ENCODE measurements at places on chromosomes 13 and 19.

- no peak for DNase-seq
These were observed 26.3 kb upstream of the GJB6 start for GRCh38 chr13:20258208-20258962.

DNA sequence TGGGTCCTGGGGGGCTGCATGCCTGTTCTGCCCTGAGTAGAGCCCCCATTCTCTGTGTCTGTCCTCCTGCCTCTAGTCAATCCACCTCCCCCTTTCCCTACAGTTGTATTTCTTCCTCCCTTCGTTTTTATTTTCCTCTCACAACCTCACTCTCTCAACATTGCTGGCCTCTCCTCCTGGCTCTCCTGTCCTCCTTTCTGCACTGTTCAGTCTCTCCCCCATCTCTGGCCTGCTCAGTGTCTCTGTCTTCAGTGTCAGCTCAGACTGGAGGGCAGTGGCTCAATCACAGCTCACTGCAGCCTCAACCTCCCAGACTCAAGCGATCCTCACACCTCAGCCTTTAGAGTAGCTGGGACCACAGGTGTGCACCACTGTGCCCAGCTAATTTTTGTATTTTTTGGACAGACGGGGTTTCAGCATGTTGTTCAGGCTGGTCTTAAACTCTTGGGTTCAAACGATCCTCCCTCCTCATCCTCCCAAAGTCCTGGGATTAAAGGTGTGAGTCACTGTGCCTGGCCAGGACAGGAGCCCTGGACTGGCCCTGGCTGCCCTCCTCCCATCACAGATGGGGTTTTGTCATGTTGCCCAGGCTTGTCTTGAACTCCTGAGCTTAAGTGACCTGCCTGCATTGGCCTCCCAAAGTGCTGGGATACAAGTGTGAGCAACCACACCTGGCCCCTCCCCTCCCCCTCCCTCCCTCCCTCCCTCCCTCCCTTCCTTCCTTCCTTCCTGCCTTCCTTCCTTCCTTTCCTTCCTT, 32.0 kb upstream of the IGFL1 start:
- DNase-seq: no peak

DNA sequence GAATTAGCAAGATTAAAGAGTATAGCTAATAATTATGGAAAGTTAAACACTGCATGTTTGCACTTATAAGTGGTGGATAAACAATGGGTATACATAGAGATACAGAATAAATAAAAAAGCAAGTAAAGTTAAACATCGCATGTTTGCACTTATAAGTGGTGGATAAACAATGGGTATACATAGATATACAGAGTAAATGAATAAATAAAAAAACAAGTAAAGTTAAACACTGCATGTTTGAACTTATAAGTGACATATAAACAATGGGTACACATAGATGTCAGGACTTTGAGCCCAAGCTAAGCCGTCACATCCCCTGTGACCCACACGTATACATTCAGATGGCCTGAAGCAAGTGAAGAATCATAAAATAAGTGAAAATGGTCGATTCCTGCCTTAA, 1533.3 kb upstream of the SPRY2 start:
- no peak for DNase-seq

DNA sequence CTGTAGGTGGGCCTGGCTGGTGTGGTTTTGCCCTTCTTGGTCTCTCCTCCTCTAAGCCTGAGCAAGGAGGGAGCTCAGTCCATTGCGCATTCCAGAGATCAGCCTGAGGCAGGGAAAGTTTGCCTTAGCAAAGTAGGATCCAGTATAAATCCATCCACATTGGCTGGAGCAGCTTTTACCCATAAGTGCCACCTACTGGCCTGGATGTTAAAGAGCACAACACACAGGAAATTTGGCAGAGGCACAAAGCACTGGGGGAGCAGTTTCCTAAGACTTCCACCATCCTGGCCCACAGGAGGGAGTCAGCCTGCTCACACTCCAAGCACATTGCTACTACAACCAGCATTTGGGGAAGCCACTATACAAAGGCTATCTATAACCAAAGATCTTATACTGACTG, 1124.2 kb downstream of the SLITRK1 start:
- no peak for DNase-seq

DNA sequence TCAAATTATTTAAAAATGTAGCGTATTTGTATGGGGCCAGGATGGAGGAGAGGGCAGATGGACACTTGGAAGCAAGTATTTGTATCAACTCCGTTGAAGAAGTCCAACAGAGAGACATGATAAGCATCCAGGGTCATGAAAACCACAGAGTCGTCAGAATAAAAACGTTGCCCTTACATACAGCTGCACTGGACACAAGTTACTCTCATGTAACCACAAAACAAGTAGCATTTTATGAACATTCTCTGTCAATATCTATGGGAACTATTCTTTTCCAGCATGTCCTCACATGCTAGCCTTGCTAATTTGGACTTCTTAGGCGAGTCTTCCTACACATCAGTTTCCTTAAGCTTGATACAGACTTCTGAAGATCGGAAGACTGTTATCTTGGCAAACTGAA, 35.0 kb downstream of the EFNB2 start:
- no peak for DNase-seq

DNA sequence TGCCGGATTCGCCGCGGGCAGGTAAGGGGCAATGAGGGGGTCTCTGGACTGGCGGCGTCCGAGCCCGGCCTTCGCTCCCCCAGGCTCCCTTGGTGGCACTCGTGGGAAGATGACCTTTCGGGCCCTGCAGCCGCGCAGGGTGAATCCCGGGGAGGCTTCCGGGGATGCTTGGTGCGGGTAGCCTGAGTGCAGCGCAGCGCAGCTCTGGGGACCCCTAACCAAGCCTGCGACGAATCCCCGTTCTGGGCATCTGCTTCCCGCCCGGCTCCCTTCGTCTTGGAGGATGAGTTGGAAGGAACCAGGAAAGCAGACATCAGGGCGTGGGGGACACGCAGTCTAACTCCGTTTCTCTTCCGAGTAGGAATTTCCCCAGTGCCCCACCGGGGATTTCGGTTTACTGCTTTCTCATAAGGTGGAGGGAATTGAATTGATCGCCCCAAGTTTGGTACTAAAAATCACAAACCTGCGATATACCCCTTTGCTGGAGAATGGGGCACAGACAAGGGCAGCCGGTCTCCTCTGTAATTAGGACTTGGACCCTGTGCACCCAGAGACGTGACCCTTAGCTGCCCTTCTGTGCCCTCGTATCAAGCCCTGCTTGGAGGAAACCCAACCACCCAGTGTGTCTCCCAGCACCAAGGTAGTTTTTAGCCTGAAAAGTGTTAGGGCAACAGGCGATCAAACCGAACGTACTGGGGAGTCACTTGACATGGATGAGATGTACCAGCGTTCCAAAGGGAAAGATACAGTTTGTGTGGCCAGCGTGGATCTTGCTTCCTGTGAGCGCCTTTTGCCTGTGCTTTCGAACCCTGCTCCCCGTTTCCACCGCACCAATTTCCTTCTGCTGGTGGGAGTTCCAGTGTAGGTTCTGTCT, 1.0 kb downstream of the GPC5 start:
- DNase-seq: no peak

DNA sequence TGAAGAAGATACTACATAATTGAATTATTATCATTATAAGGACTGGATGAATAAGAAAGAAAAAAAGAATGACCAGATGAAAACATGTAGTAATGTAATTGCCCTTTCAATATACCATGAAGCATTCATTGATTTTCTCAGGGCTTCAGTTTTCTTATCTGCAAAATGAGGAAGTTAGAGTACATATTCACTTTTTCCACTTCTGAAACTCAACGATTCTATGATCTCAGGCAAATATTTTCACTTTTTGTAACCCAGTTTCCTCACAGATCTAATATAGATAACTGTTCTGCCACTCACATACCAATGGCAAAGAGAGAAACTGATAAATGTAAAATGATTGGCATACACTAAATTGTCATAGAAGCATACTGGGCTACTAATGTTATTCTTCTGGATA, 856.6 kb upstream of the KLHL1 start:
- no peak for DNase-seq

GRCh38 chr13:33994198-33994597, 176.2 kb downstream of the RFC3 start:
- no peak for DNase-seq

GRCh38 chr13:46541210-46541609, 11.8 kb upstream of the LRCH1 start:
- no peak for DNase-seq

- no peak for DNase-seq
These were observed 816 bp downstream of the CCNP start for GRCh38 chr19:40225440-40226305.

- no peak for DNase-seq
These were observed 43.7 kb upstream of the OLFM4 start for GRCh38 chr13:52984881-52985363.

GRCh38 chr19:47573071-47574026, at the start of gene ZNF541:
TSS of gene ZNF541 (minus strand) at chr19:47573148. CDS start at chr19:47555856, 17,292 bp downstream.
- peak; percentile 52 for DNase-seq

DNA sequence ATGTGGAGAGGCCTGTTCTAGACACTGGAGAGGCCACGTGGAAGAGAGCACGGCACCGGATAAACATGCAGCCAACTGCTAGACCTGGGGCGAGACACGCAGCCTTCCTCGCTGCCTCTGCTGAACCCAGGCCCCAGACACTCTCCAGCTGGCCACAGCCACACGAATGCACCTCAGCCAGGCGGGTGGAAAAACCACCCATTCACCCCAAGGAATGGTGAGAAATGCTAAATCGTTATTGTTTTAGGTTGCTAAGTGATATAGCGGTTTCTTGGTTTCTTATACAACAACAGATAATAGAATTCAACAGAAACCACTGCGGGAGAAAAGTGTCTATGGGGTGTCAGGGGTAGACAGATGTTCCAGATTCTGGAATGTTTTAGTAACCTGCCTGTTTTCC, 52.5 kb downstream of the STK24 start:
- DNase-seq: no peak

DNA sequence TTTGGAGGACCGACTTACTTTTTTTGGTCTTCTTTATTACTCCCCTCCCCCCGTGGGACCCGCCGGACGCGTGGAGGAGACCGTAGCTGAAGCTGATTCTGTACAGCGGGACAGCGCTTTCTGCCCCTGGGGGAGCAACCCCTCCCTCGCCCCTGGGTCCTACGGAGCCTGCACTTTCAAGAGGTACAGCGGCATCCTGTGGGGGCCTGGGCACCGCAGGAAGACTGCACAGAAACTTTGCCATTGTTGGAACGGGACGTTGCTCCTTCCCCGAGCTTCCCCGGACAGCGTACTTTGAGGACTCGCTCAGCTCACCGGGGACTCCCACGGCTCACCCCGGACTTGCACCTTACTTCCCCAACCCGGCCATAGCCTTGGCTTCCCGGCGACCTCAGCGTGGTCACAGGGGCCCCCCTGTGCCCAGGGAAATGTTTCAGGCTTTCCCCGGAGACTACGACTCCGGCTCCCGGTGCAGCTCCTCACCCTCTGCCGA, 409 bp downstream of the FOSB start:
- DNase-seq: peak; percentile 24
